ENCODE measurements at places on chromosomes 1 and 21.

DNA sequence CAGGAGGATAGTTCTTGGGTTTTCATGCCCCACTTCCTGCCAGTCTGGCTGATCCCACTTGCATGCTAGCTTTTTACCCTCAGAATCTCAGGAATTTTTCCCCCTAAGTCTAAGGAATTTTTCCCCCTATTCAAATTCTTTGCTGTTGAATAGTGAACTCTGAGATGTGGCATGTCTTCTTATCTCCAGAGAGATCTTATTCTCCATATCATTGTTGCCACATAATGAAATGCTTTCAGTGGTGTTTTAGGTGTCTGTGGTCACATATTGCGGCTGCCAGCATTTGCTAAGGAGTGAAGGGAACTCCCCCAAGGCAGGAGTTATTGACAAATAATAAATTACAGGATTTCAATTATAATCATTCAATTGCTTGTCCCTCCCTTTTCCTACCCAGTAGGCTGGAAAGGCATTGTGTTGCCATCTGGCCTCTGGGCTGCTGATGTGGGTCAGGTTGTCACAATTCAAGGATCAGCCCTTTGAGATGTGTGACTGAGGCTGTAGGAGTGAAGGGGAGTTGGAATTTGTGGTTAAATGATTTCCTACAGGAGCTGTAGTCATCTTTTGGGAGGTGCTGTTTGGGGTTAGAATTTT, 3.9 kb upstream of the FLG start:
- no peak for DNase-seq

DNA sequence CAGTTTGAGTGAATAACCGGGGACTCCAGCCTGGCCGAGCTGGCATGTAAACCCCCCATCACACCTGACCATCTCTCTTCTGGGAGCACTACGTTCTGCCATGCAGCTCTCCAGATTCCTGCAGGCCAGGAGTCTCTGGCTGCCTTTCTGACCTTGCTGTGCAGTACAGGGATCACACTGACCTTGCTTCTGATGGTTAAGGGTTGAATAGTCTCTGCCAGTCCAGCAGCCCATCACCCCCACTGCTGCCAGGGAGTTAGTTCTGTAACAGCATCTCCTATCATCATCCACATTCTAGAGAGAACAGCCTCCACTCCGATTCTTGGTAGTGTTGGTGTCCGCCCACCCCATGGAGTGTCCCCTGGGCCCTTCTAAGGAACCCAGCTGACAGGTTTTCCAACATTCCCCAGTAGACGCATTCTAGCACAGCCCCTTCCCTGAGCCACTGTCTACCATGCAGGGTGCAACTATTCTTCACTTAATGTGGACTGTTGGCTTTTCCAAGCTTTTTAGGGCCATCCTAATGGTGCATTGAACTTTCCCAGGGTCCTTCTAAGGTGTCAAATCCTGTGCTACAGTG, 109.8 kb downstream of the RIPK4 start:
- DNase-seq = no peak

DNA sequence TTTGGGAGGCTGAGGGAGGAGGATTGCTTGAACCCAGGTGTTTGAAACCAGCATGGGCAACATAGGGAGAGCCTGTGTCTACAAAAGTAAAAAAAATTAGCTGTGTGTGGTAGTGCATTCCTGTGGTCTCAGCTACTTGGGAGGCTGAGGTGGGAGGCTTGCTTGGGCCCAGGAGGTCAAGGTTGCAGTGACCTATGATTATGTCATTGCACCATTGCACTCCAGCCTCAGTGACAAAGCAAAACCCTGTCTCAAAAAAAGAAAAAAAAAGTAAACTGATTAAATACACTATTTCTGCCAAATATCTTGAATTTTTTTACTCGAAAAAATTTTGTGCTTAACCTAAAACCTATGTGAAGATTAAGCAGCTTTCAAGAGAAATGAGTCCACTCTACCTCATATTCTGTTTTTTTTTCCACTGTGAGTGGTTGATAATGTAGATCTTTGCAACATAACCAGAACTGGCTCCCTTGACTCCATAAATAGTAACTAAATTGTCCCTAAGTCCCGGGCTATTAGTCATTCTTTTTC, 19.4 kb upstream of the ZNF281 start:
- no peak for DNase-seq

- DNase-seq = no peak
Measured at GRCh38 chr21:33332143-33332542, 7.4 kb downstream of the IFNAR1 start.

- no peak for DNase-seq
Measured at GRCh38 chr1:189970331-189971230, 507.1 kb downstream of the BRINP3 start.

GRCh38 chr1:234541286-234541975, 62.5 kb upstream of the TARBP1 start:
- DNase-seq = no peak

- no peak for DNase-seq
Measured at GRCh38 chr21:25657140-25657539, 18.1 kb downstream of the JAM2 start.

DNA sequence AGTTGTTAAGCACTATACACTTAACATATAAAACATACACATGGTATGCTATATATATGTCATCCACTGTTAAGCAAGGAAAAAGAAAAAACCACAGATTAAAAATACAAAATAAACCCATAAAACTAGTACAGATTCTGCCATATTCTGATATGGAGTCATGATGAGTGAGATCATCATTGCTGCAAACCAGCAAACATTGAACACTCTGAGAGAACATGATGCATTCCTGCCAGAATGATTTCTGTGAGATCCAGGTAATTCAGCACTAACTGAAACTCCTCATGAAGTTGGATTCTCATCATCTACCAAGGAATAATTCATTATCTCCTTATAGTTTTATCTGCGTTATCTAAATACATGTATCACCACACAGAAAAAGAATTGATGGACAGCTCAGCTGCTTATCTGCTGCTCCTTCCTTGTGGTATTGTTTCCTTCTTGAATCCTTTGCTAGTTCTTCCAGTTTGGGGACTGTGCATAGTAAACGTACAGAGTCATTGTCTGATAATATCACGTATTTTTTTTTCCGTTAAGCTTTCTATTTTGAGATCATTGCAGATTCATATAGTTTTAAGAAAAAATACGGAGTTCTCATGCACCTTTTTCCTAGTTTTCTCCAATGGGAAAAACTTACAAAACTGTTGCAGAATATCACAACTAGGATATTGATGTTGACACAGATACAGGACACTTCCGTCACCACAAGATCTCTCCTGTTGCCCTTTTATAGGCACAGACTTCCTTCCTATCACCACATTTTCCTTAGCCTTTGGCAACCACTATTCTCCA, 9.3 kb downstream of the RAB4A start:
- no peak for DNase-seq

- DNase-seq = peak; percentile 82
Measured at GRCh38 chr1:46446646-46447498, 42.8 kb upstream of the DMBX1 start.

GRCh38 chr1:41629571-41629970, 145.1 kb upstream of the EDN2 start:
- DNase-seq = no peak
